GM23338 (cell line): ENCODE measurements at places on chromosomes 16 and 17. TPM values are rescaled to one million over a fixed set of nuclear protein-coding genes. Genes with fewer than 3 reads are reported as not detected.

DNA sequence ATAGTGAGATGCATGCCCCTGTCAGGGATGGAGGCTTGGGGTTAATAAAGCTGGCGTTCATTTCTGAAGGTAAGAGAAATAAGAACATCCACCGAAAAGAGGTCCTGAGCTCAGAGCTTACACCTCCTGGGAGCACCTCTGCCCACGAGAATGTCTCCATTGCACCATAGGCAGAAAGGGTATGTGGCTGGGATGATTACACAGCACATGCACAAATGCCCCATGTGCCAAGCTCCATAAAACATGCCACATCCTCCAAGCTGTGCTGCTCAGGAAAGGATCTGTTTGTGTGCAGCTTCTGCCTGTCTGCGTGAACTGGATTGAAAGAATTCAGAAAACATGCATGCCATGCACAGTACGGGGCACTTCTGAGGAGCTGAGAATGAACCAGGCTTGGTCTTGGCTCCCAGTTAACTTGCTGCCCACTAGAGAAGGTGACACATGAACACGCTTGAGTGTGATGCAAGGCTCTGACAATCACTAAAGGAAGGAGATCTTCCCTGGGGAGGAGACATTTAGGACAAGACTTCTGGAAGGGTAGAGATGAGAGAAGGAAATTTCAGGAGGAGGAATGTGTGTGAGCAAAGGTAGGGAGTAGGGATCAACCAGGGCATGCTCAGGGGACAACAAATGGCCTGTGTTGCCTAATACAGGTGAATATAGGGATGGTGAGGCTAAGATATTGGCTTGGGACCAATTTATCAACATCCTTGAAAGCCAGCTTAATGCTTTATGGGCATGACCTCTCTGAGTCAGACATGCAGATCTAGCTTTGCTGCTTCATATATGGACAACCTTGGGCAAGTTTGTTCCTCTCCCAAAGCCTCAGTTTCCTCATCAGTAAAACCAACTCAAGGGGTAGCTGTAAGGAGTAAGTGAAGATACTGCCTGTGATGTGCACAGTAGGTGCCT lies 32.0 kb upstream of the SMPD3 start:
- no peaks in the 10 kb centered on the region for H3K27me3 ChIP-seq
- no peak overlapping the region for H3K4me3 ChIP-seq
- H3K4me1 ChIP-seq: peaks cover 11% of the 10 kb centered on the region; the same call in 1 of the 2 replicates
- no peak for DNase-seq
- no peaks in the 10 kb centered on the region; the same call in 1 of the 2 replicates for H3K36me3 ChIP-seq

GRCh38 chr17:30248786-30249185 lies 13.3 kb upstream of the SLC6A4 start:
- DNase-seq: no peak
- H3K4me1 ChIP-seq: no peaks in the 10 kb centered on the region
- no peak overlapping the region for H3K4me3 ChIP-seq
- peaks cover 13% of the 10 kb centered on the region for H3K36me3 ChIP-seq
- H3K27me3 ChIP-seq: no peaks in the 10 kb centered on the region

GRCh38 chr16:66524601-66525164 lies 25.2 kb downstream of the TK2 start:
- no peaks in the 10 kb centered on the region for H3K4me1 ChIP-seq
- H3K4me3 ChIP-seq: no peak overlapping the region
- no peaks in the 10 kb centered on the region for H3K36me3 ChIP-seq
- no peaks in the 10 kb centered on the region for H3K27me3 ChIP-seq
- H3K27ac ChIP-seq: no peak overlapping the region

GRCh38 chr16:79758615-79759346 lies 158.2 kb upstream of the MAF start:
- no peak overlapping the region for H3K4me3 ChIP-seq
- H3K36me3 ChIP-seq: no peaks in the 10 kb centered on the region
- no peak overlapping the region for H3K27ac ChIP-seq
- no peak for DNase-seq
- no peaks in the 10 kb centered on the region for H3K27me3 ChIP-seq

- H3K27ac ChIP-seq: 0 out of 2 replicates have a peak overlapping the region, but pooled peaks have one; percentile 27
- H3K36me3 ChIP-seq: peaks cover 16% of the 10 kb centered on the region; the same call in 1 of the 2 replicates
- H3K27me3 ChIP-seq: no peaks in the 10 kb centered on the region
- no peak overlapping the region for H3K4me3 ChIP-seq
- H3K4me1 ChIP-seq: 0 out of 2 replicates have a peak, but pooled peaks cover 4% of the 10 kb centered on the region
Measured at GRCh38 chr16:84062734-84063640, 20.4 kb upstream of the SLC38A8 start.

DNA sequence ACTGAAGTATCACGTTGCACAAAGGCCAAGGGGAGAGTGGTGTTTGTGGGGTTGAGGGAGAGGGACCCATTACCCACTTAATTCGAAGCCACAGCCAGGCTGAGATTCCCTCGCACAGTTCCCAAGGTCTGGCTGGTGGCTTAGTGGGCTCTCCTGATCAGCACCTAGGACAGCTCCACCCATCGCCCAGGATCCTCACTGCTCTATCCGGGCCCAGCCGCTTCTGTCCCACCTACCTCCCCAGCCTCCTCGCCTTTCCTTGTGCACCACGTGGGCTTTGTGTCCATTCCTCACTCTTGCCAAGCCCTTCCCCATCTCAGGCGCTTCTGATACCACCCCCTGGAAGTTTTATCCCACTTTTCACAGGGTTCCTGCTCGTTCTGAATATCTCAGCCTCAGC lies 163.5 kb downstream of the CCT6B start:
- no peak overlapping the region for H3K4me3 ChIP-seq
- H3K36me3 ChIP-seq: no peaks in the 10 kb centered on the region
- H3K4me1 ChIP-seq: peaks cover 16% of the 10 kb centered on the region
- peaks cover 17% of the 10 kb centered on the region; the same call in 1 of the 2 replicates for H3K27me3 ChIP-seq

DNA sequence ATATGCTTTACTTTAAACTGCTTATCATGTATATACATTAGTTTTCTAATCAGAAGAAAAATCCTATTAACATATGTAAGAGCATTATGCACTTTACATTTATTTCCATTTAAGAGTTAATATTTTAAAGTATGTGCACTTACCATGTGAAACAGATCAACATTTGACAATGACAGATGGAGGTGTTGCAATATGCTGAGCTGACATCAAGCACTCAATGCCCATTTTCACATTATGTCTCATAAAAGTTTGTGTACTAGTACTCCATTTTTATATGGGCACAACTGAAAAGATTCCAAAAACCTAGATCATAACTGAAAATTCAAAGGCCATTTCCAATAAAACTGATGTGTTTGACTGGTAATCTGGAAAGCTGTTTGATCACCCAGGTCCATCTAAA lies 420.9 kb upstream of the SOX9 start:
- no peak overlapping the region for H3K27ac ChIP-seq
- no peak for DNase-seq
- no peaks in the 10 kb centered on the region for H3K36me3 ChIP-seq
- no peak overlapping the region for H3K4me3 ChIP-seq

DNA sequence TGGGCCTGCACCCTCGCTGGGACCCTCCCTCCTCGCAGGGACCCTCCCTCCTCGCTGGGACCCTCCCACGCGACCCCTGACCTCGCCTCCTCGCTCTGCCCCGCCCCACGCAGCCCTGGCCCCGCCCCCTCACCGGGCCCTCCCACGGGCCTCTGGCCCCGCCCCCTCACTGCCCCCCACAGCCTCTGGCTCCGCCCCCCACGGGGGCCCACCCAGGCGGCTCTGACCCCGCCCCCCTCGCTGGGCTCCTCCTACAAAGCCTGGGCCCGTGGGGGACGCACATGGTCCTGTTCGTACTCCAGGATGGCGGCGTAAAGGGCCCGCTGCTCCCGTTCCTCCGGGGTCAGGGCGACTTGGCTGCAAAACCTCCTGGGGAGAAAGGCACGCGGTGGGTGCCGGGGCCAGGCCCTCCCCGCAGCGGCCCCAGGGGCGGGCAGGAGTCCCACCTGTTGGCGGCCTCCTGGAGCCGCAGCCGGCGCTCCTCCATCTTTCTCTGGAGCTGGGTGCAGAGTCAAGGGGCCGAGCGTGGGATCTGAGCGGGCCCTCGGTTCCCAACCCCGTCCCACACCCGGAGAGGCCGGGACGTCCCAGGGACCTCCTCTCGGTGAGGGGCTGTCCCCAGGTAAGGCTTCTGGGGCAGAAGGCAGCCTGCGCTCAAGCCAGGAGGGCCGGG lies 9.0 kb downstream of the VPS9D1 start:
- peaks cover 8% of the 10 kb centered on the region for H3K4me1 ChIP-seq
- H3K27ac ChIP-seq: no peak overlapping the region
- no peaks in the 10 kb centered on the region; the same call in 1 of the 2 replicates for H3K36me3 ChIP-seq
- peak overlapping the region; percentile 92 for H3K4me3 ChIP-seq
- peak; percentile 82 for DNase-seq

GRCh38 chr17:46810837-46811236 lies 7.7 kb downstream of the WNT3 start:
- H3K4me3 ChIP-seq: no peak overlapping the region
- H3K4me1 ChIP-seq: peaks cover 27% of the 10 kb centered on the region
- H3K36me3 ChIP-seq: no peaks in the 10 kb centered on the region
- no peak overlapping the region for H3K27ac ChIP-seq
- H3K27me3 ChIP-seq: peaks cover 30% of the 10 kb centered on the region

DNA sequence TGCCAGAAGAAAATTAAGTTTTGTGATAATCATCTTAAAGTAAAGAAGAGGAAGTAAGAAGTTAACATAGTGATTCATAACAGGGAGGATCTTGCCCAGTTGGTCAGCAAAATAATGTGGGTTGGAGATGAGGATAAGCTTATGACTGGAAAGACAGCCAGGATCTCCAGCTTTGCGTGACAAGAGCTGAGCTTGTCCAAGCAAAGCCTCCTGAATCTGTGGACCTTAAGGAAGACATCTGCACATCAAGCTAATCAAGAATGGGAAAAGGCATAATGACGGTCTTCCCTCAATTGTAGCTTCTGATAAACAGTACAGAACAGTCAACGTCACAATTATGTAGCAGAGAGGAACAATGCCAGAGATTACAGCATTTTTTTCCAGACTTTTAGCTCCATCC lies 744.7 kb upstream of the GOT2 start:
- H3K4me3 ChIP-seq: no peak overlapping the region
- H3K27me3 ChIP-seq: no peaks in the 10 kb centered on the region
- no peak for DNase-seq
- H3K27ac ChIP-seq: no peak overlapping the region
- no peaks in the 10 kb centered on the region for H3K36me3 ChIP-seq

DNA sequence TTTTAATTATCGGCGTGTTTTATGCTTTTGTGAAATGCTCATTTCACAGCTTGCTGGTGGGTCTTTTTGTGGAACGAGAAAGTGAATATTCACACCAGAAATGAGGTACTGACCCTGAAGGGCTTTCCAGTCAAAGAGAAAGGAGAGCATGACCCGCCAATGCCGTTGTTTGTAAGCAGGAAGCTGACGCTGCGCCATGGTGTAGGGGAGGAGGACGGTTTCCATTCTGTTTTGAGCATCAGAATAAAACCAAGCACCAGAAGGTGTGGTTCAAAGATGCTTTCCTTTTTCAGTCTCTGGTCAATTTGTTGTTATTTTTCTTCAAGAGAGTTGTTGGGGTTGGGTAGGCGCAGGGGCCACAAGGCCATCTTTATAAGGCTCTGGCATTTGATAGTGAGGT lies 669.3 kb downstream of the WWOX start:
- H3K27me3 ChIP-seq: no peaks in the 10 kb centered on the region
- no peaks in the 10 kb centered on the region for H3K36me3 ChIP-seq
- H3K4me1 ChIP-seq: no peaks in the 10 kb centered on the region; the same call in 1 of the 2 replicates
- H3K27ac ChIP-seq: no peak overlapping the region
- DNase-seq: no peak

- no peaks in the 10 kb centered on the region for H3K4me1 ChIP-seq
- H3K4me3 ChIP-seq: no peak overlapping the region
- DNase-seq: no peak
- no peaks in the 10 kb centered on the region for H3K27me3 ChIP-seq
Measured at GRCh38 chr17:40203131-40203530, 16.0 kb upstream of the WIPF2 start.

- H3K4me1 ChIP-seq: peaks cover 24% of the 10 kb centered on the region
- H3K27me3 ChIP-seq: peaks cover 5% of the 10 kb centered on the region; the same call in 1 of the 2 replicates
- H3K27ac ChIP-seq: no peak overlapping the region
- no peaks in the 10 kb centered on the region; the same call in 1 of the 2 replicates for H3K36me3 ChIP-seq
Measured at GRCh38 chr16:58020628-58021521, 4.7 kb upstream of the MMP15 start.

GRCh38 chr17:6170349-6170748 lies 100.2 kb downstream of the WSCD1 start:
- H3K27ac ChIP-seq: no peak overlapping the region
- peaks cover 14% of the 10 kb centered on the region for H3K4me1 ChIP-seq

DNA sequence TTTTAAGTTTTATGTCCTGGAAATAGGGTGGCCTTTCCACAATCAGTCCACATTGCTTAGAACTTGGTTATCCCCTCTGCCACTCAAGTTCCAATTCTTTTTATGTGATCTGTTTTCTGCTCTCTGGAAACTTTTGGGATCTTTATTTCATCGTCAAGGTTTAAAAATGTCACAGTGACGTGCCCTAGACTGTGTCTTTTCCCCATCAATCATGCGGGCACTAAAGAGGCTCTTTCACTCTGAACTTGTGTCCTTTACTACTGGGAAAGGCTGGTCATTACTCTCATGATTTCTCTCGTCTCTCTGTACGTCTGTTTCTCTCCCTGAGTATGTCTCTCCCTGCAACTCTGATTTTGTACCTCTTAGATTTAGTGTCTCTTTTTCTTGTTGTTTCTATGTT lies 189.8 kb upstream of the AXIN2 start:
- H3K27ac ChIP-seq: no peak overlapping the region
- no peak for DNase-seq
- H3K4me1 ChIP-seq: no peaks in the 10 kb centered on the region; the same call in 1 of the 2 replicates
- no peaks in the 10 kb centered on the region for H3K36me3 ChIP-seq
- no peak overlapping the region for H3K4me3 ChIP-seq
- H3K27me3 ChIP-seq: no peaks in the 10 kb centered on the region

GRCh38 chr16:75550211-75550662 lies 5.8 kb downstream of the TMEM231 start:
- no peaks in the 10 kb centered on the region for H3K36me3 ChIP-seq
- H3K4me1 ChIP-seq: peaks cover 4% of the 10 kb centered on the region; the same call in 1 of the 2 replicates
- no peak overlapping the region for H3K4me3 ChIP-seq
- no peaks in the 10 kb centered on the region for H3K27me3 ChIP-seq
- no peak overlapping the region; the same call in 1 of the 2 replicates for H3K27ac ChIP-seq

- DNase-seq: no peak
- no peaks in the 10 kb centered on the region for H3K27me3 ChIP-seq
- H3K27ac ChIP-seq: no peak overlapping the region
- no peak overlapping the region for H3K4me3 ChIP-seq
- peaks cover 9% of the 10 kb centered on the region; the same call in 1 of the 2 replicates for H3K4me1 ChIP-seq
Measured at GRCh38 chr17:34167354-34167753, 87.7 kb upstream of the CCL2 start.

C17orf113 gene
- total RNA-seq: 1.8 and 2.1 TPM in 2 replicates

PPY gene
- not detected in 2 replicates for total RNA-seq

CCDC200 gene
- total RNA-seq: not detected in 2 replicates

HOXB1 gene
- not detected in 2 replicates for total RNA-seq

CBLN1 gene
- 6.4 and 13.4 TPM in 2 replicates for total RNA-seq

OR3A3 gene
- total RNA-seq: not detected in 2 replicates

ABCC11 gene
- 0.12 TPM in 1 of 2 replicates, not detected in the other for total RNA-seq
